ENCODE measurements at places on chromosomes 4 and X.

- no peak for DNase-seq
These were observed 10.1 kb downstream of the SMIM10L2A start for GRCh38 chrX:135431886-135432285.

GRCh38 chrX:9899640-9900111 is 67.5 kb upstream of the CLDN34 start:
- no peak for DNase-seq

GRCh38 chr4:56261027-56261426 is 126.3 kb downstream of the AASDH start:
- no peak for DNase-seq

GRCh38 chr4:82776925-82777542 is 21.6 kb downstream of the SCD5 start:
- DNase-seq, result no peak

DNA sequence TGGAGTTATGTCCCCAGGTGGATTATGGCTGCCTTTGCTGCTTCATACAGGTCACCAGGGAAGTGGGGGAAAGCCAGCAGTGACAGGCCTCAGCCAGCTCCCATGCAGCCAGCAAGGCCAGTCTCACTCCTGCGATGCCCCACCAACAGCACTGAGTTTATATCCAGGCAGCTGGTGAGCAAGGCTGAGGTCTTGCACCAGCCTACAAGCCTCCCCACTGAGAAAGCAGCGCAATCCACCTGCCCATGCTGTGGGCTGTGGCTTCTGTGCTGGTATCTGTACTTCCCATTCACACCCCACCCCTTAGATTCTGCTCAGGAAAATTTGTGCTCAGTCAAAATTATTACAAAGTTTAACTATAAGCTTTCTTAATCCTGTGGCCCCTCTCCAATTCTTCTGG is 153.5 kb downstream of the HHIP start:
- DNase-seq, result no peak

DNA sequence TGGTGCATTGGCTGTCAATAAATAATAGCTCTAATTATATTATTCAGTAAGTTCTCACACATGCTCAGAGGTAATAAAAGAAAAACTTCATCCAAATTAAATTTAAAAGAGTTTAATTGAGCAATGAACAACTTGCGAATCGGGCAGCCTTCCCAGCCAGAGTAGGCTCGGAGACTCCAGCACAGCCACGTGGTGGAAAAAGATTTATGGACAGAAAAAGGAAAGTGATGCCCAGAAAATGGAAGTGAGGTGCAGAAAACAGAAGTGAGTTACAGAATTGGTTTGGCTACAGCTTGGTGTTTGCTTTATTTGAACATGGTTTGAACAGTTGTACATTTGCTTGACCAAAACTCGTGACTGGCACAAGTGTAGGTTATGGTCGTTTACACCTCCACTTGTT is 13.6 kb upstream of the BOD1L1 start:
- no peak for DNase-seq

DNA sequence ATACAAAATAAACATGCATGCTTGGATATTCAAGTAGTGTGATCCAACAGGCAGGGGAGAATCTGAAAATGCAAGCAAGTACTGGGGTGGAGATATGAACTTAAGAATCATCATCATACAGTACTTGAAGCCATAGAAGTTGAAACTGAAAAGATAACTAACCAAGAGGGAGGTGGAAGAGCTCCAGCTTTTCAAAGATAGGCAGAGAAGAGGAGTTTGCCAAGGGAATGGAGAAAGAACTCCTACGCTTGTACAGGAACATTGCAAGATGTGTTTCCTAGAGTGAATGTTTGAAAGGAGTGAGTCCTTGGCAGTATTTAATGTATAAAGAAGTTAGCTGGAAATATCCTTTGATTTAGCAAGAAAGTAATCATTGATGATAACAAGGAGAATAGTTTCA is 106.2 kb upstream of the FRMPD4 start:
- DNase-seq, result no peak

DNA sequence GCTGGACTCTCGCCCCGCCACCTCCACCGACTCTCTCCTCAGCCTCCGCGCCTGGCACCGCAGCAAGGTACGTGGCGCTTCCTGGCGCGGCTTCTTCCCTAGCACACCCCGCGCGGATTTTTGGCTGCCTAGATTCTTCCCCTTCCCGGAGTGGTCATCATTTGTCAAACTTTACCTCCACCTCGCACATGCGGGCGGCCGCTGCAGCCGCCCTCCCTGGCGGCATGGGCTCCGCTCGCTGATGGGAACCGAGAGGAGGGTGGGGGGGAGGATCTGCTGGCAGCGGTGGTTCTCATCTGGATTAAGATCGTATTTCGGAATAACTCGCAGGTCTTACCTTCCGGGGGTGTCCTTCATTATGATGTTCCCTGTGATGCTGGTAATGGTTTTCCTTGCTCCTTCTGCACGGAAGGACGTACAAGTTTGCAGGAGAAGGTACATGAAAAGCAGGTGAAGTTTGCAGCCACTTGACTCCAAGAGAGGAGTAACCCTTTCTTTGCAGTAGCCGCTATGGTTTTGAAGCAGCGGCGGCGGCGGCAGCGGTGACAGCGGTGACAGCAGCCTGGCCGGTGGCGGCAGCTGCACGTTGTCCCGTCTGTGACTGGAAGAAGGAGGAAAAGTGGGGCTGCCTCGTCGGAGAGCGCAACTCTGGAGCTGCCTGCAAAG is 2183.9 kb upstream of the TENM3 start:
- DNase-seq, result no peak

DNA sequence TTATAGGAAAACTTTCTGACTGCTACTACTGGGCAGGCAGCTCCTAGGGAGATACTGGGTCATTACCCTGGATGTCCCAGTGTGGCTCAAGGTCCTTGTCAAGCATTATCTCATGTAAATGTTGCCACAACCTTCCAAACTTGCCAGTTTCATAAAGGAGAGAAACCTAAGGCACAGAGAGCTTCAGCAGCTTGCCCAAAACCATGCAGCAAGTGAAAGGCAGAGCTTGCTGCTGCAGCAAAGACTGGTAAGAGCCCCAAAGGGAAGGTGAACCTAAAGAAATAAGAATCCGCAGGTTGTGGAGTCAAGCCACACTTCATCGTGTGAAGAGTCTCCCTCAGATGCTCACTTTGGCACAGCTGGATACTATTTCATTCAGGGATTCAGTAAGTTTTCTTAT is 2.3 kb downstream of the MPP1 start:
- no peak for DNase-seq

- DNase-seq, result no peak
These were observed 121.3 kb downstream of the GPR143 start for GRCh38 chrX:9644335-9644734.

GRCh38 chr4:23923840-23924239 is 34.0 kb upstream of the PPARGC1A start:
- no peak for DNase-seq

- DNase-seq, result no peak
These were observed 8.8 kb upstream of the NKX6-1 start for GRCh38 chr4:84507941-84508340.

- DNase-seq, result no peak
These were observed 72.0 kb downstream of the ING2 start for GRCh38 chr4:183576701-183577404.

DNA sequence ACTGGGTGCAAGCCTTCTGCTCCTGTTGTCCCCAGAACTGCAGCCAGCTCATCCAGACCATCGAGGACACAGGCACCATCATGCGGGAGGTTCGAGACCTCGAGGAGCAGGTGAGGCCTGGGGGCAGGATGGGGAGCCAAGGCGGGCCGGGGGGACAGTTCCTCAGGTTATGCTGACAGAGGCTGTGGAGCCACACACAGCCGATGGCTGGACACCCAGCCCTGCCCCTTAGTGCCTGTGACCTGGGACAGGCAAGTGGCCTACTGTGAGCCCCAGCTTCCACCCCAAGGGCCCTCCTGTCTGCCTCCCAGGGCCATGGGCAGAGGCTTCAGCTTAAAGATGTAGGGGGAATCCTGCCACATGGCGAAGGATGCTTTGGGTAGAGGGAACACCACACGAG is 14.3 kb downstream of the CCDC22 start:
- DNase-seq, result no peak

DNA sequence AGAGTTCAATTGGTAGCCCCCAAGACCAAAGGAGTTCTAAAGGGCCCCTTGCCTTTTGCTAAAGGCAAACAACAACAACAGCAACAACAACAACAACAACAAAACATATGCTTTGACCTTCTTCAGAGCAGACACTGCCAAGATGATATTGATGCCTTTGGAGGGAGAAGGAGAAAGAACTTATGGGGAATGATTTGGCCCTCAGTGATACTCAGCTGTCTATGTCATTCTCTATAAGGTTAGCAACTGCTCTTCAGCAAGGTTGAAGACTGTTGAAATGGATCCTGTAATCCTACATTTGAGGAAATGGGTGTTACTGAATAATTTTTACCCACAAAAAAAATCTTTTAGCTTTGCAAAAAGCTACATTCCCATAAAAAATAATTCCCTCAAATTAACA is 72.5 kb downstream of the PRPS1 start:
- DNase-seq, result no peak

- DNase-seq, result no peak
These were observed 20.5 kb downstream of the SPIN4 start for GRCh38 chrX:63330681-63331080.

- DNase-seq, result no peak
These were observed 38.8 kb downstream of the NSG1 start for GRCh38 chr4:4425696-4426095.
